ENCODE measurements at places on chromosomes 11 and 22.

DNA sequence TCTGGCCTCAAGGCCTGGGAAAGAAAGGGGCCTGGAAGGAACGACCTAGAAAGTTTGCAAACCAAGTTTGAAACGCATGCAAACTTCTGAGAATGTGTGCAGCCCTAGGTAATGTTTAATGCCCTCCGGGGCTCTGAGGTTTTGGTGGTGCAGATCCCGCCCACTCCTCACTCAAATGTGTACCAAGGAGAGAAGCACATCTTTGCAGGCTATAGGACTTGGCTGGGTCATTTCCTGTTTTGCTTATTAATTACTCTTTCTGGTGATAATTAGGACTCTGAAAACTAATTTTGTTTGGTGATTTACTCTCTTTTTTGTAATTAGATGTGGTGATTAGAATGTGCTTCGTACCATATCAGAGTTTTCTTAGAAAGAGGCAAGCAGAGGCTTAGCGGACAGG, 625.9 kb upstream of the CADM1 start:
- DNase-seq = no peak

DNA sequence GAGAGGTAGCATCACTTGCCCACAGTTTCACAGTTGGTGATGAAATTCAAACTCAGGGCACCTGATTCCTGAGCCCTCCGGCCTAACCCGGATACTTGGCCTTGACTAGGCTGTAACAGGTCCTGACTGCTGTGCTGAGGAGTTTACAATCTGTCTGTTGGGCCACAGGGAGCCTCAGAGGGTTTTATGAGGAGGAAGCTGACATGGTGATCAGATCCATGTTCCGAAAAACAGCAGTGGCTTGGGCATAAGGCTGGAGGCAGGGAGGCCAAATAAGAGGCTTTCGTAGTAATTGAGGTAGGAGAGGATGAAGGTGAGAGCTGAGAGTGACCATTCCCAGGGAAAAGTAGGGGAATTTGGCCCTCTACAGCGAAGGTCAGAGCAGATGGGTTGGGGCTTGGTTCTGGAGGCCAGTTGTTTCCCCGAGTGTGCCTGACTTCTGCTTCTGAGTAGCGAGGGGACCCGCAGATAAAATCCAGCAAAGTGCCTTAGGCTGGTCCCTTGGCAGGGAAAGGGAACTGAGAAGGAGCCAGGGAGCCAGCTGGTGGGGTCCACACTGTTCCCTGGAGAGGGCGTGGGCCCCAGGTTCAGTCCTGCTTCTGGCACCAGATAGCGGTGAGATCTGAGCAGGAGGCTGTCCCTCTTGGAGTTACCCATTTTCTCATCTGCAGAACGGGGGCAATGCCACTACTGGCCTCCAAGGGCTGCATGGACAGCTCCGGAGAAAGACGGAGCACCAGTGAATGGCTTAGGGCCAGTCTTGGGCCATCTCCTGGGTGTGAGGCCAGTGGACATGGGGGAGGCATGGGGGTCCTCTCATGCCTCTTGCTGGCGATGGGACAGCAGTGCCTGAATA, 6.5 kb downstream of the PRDM11 start:
- no peak for DNase-seq

DNA sequence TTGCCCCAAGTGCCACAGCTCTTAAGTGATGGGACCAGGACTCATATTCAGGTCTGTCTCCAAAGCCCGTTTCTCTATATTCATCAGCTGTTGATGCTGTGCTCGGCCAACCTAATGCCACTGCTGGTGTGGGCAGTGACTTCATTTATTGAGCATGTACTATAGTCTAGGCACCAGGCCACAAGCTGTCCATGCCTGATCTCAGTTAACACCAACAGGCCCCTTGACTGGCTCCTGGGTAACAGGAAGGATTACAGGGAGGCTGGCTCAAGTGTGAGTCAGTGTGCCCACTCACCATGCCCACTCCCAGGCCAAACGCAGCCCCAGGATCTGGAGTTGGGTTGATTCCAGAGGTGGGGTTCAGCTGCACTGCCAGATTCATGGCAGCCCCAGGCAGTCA, 8.6 kb upstream of the CRYBB2 start:
- no peak for DNase-seq

DNA sequence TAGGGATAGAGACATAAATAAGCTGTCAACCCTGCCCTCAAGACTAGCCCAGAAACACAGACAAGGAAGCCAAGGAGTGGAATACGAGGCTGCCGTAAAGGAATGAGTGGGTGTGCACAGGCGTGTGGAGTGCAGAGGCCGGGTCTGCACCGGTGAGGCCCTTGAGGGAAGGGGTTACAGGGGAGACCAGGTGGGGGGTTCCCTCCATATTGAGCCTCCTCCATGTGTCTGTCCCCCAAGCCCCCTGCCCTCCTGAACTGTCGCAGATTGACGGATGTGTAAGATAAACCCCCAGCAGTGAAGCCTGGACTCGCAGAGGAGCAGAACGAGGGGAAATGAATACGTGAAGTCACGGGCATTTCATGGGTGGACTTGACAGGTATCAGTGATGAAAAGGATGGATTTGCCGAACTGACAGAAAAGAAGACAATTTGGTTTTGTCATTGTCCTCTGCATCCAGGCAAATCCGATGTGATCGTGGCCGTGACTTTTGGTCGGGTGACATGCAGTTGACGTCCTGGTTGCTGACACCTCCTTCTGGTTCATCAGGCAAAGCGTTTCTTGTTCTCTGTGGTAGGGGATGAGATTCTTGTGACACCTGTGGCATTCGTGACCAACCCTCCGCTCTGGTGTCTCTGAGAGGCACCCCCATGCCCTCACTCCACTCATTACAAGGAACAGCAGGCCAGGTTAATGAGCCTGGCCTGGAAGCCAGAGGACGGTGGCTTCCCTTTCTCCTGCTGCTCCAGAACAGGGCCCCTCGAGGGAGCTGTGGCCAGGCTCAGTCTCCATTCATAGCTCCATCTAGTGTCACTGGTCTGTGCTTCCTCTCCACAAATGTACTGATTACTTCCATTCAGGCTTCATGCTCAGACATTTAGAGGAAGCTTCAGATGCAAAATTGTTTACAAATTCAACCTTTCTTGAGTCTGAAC, 223.1 kb upstream of the B3GAT1 start:
- no peak for DNase-seq

GRCh38 chr11:34155057-34155756, 49.8 kb downstream of the NAT10 start:
- DNase-seq = no peak

DNA sequence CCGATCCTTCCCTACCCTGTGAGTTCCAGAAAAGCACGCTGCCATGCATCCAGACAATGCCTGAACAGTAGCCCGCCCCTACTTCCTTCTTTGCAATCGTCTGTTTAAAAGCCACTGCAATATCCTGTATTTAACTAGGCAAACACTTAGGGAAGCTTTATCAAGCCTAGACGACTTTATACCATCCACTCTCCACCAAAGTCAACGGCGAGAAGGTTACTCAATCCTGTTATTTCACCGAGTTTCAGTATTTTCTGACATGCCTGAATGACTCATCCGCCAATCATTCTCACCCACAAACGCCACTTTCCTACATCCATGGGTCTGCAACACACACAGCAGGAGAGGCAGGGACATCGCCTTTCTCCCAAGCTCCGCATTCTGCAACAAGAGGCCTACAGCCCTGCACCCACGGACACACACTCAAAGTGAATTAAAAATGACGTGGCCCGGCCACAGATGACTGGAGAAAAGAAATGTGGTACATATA, 9.3 kb downstream of the CELSR1 start:
- DNase-seq = peak; percentile 73

GRCh38 chr11:80529726-80530125, 1088.9 kb upstream of the TENM4 start:
- DNase-seq = no peak

DNA sequence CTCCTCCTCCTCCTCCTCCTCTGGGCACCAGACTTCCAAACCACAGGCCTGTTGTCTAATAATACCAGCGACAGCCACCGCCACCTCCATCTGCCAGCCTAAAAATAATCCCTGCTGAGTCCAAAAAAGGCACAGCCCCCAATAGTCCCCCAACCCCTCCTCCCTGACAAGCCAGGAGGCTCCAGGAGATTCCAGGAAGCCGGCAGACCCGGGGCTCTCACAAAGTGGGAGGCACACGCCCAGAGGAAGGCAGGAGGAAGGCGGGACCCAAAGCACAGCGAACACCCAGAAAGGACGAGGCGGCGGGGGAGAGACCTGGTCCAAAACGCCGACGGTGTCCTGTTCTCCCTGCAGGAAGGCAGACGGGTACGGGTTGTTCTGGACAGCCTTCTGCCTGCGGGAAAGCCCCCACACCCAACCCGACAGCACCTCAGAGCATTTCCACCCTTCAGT, 5.9 kb downstream of the IGSF9B start:
- DNase-seq = no peak

- no peak for DNase-seq
Measured at GRCh38 chr11:70341881-70342429, 56.4 kb upstream of the CTTN start.

DNA sequence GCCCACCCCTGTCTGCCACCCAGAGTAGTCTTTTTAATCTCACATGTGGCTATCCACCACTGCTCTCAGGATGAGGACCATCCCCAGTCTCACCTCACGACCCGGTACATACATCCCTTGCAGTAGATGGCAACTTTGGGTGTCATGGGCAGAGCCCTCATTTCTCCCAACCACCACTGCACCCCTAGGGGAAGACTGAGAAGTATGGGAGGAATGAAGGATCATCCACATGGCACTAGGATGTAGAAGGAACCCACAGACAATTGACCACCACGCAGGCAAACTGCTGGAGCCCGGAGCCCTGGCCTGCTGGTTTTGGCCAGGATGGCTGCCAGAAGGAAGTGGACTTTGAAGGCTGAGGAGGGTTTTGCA, 1.9 kb upstream of the SCARF2 start:
- DNase-seq = no peak

GRCh38 chr11:62875698-62876478, 4.8 kb upstream of the SLC3A2 start:
- DNase-seq = no peak

DNA sequence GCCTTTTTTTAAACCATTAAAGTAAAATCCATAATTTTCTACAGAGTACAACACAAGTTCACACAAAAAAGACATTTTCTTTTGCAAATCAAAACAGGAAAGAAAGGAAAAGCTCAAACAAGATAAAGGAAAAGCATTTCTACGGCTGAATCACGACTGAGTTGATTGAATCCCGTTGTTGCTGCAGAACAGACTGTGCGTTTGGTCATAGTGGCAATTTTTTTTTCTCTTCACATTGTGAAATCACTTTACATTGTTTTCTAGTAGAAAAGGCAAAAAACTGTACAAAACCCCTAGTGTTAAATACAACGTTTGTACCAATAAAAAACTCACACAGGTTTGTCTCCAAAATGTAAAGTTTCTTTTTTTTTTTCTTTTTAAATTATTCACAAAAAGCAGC, 17.3 kb upstream of the RAPSN start:
- peak; percentile 87 for DNase-seq

- no peak for DNase-seq
Measured at GRCh38 chr11:2762031-2762380, 62.2 kb upstream of the KCNQ1OT1 start.

DNA sequence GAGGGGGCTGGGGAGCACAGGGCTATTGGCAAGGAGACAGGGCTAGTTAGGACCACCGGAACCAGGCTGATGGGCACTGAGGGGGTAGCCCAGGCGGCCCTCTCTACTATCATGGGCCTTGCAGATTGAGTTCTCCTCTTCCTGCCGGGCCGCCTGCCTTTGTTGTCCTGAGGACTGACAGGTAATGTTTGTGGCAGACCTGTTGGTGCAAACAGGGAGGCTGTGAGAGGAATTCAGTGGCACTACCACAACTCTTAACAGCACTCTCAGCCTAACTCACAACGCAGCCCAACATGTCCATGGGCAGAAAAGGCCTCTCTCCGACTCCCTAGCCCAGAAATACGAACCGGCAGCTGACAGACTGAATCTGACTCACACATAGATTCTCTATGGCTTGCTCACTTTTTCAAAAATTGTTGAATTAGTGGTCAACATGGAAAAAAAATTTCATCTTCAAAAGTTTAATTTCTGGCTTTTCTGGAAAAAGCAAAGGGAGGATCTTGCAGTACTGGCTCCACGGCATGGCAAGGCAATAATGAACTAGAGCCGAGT, 11.4 kb downstream of the KCNJ5 start:
- peak; percentile 20 for DNase-seq

DNA sequence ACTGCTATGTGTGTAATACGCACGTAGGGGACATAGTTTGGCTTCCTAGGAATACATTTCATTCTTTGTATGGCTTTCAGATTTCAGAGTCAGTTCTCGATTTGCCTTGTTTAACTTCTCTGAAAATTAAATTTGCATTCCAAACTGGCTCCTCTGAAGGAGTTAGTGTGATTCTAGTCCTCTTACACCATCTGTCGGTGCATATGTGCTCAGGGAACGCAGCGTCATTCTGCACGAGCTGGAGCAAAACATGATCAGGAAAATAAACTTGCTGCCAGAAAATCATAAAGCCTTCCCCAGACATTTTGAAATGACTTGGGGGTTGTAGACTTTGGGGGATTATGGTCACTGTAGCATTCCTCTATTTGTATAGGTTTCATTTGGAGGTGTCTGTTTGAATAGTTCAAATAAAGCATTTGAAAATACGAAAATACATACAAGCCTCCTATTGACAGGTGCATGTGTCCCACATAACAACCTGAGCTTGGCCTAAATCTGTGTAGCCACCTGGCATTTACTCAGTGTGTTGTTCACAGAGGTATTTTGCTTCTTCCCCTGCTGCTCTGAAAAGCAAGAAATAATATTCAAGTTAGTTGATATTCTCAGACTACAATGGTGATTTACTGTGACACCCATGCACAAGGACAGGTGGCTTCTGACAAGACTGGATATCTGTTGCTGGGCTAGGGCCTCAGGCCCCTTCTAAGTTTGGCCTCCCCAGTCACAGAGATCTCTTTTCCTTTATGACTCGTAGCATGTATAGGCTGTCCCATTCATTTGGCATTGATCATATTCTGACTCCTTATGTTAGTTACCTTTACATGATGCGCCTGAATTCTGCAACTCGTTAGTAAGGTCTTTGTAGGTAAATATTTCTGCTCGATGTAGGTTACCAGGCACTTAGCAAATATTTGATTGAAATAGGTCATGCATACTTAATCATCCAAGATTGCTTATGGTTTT, 81.6 kb upstream of the SORL1-AS1 start:
- DNase-seq = peak; percentile 26

GRCh38 chr22:31139866-31140716, at the start of gene PLA2G3:
Gene PLA2G3 (minus strand): TSS chr22:31140508. CDS start chr22:31140354, 154 bp downstream.
- peak; percentile 49 for DNase-seq

DNA sequence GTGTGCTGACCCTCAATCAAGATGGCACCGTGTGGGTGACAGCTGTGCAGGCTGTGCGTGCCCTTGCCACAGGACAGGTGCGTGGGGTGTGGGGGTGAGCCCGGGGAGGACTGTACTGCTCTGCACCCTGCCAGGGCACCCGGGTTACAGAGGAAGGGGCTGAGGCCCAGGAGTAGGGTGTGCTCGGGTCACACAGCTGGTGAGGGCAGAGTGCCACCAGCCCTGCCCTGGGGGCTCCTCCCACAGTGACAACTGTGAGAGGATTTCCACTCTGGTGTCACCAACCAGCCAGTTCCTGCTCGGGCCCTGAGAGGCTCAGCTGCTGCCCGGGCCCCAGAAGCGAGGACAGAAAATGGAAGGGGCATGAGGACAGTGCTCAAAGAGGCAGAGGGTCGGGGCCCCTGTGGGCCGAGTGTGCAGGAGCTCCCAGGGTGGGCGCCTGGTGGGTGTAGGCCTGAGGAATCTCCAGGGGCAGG, 20.5 kb downstream of the TRMU start:
- DNase-seq = no peak

GRCh38 chr22:42162728-42163489, 32.3 kb upstream of the CYP2D6 start:
- no peak for DNase-seq

- DNase-seq = no peak
Measured at GRCh38 chr11:68996376-68997123, 15.8 kb upstream of the MRGPRD start.

- DNase-seq = no peak
Measured at GRCh38 chr11:26443617-26444016, 111.7 kb downstream of the ANO3 start.
